ENCODE measurements at places on chromosomes 11 and 22. TPM values are rescaled to one million over a fixed set of nuclear protein-coding genes. Genes with fewer than 3 reads are reported as not detected.

The NRGN gene
- total RNA-seq: 17.0 TPM

The CAT gene
- total RNA-seq: 30.2 TPM

The BDNF gene
- total RNA-seq: 0.10 TPM

The INPP5J gene
- total RNA-seq: 2.8 TPM

GRCh38 chr11:120532082-120532831, 20.7 kb downstream of the GRIK4 start:
- DNase-seq: no peak

DNA sequence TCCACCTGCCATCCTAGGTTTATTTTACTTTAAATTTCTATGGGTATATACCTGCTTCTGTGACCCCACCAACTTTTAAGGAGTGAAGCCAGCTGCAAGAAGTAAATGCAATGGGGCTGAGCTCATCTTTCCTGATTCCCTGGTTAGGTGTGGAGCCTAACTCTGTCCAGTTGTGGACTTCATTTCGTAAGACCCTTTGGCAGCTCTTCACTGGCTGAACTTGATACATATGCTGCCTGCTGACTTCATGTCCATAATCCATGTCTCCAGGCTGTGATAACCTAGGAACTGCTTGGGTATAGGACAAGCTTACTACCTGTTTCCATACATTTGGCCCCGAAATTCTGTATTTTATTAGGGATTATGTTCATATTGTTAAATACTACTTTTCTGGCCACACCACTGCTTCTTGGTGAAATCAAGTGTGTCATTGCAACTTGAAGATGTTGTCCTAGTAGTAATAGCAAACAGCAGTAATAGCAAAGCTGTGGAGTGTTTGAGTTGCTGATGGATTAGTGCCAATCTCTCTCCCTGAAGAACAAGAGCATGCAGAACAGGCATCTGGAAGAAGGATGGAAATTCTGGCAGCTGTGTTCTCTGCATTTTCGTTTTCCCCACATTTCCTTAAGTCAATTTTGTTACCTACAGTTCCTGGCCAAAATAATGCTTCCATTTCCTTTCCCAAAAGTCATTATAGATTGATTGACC, 31.2 kb downstream of the LDLRAD3 start:
- no peak for DNase-seq

- DNase-seq: no peak
These were observed 16.5 kb downstream of the RHBDD3 start for GRCh38 chr22:29251265-29251664.

- no peak for DNase-seq
These were observed 13.2 kb downstream of the PPFIBP2 start for GRCh38 chr11:7527029-7527428.

- DNase-seq: no peak
These were observed 1.7 kb upstream of the THRSP start for GRCh38 chr11:78061921-78062311.

DNA sequence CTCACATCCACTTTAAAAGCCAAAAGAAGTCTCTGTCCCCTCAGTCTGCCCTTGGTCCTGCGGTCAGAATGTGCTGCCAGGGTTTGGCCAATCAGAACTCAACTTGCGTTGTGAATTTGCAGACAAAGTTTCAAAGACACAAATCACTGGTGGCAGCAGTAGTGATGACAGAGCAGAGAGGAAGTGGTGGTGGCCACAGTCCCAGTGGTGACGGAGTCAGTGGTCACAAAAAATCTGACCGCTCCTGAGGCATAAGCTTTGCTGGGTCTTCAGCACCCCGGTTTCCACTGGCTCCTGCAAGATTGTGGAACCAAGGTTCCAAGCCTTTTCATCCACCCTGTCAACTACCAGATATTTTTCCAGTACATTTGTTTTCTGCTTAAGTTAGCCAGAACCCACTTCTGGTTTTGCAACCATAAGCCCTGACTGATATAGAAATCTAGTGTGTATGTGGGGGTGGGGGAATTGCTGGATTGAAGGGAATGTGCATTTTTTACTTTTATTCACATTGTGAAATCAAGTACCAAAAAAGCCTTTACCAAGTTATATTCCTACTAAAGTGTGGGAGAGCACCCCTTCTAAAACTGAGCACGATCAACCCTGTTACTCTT, 112.3 kb downstream of the TMPRSS5 start:
- no peak for DNase-seq

GRCh38 chr22:45242778-45243191, 2.1 kb upstream of the KIAA0930 start:
- no peak for DNase-seq

DNA sequence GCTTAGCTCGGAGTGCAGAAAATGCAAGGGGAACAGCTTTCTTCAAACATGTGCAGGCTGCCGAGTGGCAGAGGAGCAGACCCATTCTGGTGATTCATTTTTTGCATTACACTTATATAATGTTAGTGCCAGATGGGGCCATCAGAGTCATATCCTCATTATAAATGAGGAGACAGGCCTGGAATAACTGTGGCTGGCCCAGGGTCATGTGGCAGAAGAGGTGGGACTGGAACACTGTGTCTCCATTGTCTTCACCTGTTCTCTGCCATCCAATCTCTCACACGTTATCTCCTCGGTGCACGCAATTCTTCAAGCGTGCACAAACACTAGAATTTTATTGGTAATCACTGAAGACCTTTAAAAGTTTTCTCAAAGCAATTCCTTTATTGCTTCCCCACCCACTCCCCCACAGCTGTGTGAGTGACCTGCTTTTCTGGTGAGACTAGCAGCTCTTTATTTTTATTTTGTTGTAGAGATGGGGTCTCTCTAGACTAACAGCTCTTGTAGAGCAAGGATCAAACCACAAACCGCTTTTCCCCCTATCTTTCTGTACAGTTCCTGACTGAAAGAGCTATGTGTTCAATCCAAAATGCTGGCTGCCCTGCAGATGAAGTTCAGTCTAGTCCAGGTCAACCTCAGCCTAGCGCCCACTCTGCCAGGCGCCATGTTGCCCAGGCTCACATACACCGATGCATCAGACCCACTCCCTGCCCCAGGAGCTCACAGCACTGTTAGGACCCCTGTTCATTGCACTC, 75.3 kb downstream of the ST3GAL4 start:
- DNase-seq: no peak

Data from endothelial cell (in vitro differentiated cells).